ENCODE measurements at places on chromosomes 4 and X.
A peak's percentile ranks its signal among the peaks of the same experiment; 100 is the strongest.

DNA sequence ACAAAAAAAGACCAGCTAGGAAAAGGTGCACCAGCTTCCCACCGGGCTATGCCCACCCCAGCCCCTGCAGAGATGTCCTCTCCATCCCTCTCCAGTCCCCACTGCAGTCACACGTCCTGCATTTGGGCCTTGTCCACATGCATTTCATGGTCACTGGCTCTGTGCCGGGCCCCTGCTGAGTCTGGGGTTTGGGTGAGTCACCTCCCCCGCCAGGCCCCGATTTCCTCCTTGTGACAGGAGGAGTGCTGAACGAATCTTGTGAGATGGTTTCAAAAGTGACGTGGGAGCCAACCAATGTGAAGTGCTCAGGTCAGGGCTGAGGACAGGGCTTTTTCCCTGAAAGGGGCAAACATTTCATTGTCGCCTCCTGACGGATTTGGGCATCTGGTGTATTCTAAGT is 7.1 kb downstream of the CPZ start:
- no peak for DNase-seq

- peak; percentile 29 for DNase-seq
Observed at GRCh38 chr4:121696170-121696580, 605 bp downstream of the ANXA5 start.

- DNase-seq, result no peak
Observed at GRCh38 chr4:101019313-101019712, 328.0 kb downstream of the PPP3CA start.

- DNase-seq, result no peak
Observed at GRCh38 chr4:5881340-5881739, 11.5 kb downstream of the CRMP1 start.

DNA sequence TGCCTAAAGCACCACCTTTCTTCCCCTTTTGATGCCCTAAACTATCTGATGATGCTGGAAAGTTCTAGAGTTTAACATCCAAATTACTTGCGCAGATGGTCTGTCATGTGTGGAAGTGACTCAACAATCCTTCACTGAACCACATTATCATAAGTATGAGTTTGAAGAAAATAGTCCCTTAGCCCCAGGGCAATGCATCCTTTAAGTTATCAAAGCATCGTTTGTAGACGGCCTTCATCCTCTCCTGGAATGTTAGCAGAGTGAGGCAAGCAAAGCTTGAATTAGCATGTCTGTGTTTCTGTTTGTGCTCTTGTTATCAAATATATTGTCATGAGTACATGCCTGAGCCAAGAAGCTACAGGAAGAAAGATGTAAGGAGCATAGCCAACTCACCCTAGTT is 570.9 kb downstream of the MID1IP1 start:
- no peak for DNase-seq

DNA sequence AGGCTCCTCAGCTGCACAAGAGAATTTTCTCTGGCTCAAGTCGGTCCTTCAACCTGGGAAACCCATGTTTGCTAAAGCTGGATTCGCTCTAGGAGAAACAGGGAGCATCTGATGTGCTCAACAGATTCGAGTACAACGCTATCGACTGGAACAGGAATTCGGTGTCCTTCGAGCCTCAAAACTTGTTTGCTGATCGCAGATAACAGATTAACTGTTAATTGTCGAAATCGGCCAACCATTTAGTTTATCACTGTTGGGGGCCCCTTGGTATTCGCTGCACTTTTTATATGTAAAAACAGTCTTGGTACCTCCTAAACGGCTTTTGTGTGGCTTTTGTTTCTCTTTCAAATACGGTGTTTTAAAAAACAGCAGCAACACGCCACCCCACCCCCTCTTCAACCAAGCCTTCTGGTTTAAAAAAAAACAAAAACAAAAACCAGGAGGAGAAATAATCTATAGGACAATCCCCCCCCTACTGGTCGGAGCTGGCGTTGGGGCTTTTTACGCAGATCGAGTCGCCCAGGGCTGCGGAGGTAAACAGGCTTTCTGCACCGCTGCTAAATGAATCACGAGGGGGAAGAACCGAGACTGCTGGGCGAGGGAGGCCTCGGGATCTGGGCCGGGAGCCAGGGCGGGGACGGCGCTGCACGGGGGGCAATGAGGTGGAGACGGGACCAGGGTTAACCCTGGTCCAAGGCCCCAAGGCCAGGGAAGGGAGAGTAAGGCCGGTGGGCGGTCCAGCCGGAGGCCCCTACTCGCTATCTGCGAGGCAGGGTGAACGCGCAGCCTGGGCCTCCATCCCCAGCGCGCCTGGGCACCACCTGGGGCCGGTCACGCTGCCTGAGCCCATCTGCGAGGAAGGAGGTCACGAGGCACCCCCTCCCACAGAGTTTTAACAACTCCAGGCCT is 71.7 kb upstream of the BCOR start:
- DNase-seq, result peak; percentile 85

DNA sequence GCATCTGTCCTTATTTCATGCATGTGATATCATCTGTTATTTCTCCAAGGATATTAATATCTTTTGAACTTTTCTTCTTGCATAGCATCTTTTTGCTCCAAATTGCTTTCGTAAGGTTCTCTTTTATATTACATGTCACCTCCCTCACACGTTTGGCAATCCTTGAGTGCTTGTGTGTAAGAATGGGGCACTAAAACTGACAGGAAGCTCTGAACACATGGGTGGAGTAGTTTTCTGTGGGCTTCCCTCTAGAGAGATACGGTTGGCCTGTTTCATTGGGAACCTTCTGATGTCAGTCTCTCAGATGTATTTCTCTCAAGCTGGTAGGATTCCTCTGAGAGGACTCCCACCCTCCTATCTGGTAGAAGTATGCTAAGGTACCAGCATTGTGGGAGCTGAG is 223.0 kb downstream of the MID1 start:
- DNase-seq, result no peak

GRCh38 chrX:36957425-36958328 is 50.5 kb upstream of the FAM47C start:
- no peak for DNase-seq

GRCh38 chr4:25310066-25310802 is 2.3 kb upstream of the ZCCHC4 start:
- no peak for DNase-seq

- no peak for DNase-seq
Observed at GRCh38 chrX:107448625-107448997, 841 bp upstream of the FRMPD3 start.

DNA sequence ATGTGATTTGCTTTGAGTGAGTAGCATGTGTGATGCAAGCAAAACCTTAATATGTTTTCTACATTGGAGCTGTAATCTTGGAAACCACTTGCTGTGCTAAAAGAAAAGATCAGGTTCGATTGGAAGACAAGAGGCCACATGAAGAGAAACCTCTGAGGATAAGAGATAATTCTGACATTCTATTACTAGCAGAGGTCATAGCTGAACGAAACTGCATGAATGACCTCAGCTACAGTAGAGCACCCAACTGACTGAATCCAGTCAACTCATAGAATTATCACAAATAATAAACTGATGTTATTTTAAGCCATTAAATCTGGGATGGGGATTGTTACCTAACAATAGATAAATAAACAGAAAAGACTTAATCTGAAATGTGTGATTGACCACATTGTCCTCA is 147.1 kb downstream of the CAMK2D start:
- no peak for DNase-seq

- DNase-seq, result peak; percentile 76
Observed at GRCh38 chr4:35066406-35066805, 1177.9 kb downstream of the ARAP2 start.

DNA sequence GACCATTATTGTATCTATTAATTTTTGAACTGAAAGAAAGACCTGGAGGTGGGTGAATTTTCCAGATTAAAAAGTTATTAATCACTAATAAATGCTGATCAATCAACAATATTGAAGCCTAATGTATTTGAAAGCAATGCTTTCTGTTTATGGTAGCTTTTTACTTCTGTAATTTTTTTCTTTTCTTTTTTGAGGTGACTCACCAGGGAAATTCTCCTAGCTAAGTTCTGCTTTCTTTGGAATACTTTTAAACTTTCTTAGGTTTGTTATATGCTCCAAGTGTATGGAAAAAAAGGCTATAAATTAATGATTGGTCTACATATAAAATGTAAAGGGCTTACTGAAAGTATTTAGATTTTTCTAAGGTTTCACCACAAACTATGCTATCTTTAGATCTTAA is 94.2 kb downstream of the MBNL3 start:
- DNase-seq, result no peak

- DNase-seq, result peak; percentile 85
Observed at GRCh38 chr4:165345666-165346417, 18.4 kb downstream of the MSMO1 start.

DNA sequence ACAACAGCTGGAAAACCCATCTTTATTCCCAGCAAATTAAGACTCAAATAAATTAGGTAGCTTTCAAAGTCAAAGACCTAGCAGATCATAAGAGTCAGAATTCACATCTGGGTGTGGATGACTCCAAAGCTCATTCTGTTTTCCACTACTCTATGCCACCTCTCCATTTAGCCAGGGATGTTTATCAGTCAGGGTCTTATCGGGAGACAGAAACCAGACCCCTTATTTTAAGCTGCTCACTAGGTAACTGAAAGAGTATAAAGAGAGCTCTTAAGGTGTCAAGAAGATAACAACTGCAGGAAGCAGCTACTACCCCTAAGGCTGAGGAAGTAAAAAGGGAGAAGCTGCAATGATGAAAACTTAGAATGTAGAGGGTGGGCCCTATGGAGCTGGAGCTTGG is 333.7 kb upstream of the KLF3 start:
- DNase-seq, result no peak

DNA sequence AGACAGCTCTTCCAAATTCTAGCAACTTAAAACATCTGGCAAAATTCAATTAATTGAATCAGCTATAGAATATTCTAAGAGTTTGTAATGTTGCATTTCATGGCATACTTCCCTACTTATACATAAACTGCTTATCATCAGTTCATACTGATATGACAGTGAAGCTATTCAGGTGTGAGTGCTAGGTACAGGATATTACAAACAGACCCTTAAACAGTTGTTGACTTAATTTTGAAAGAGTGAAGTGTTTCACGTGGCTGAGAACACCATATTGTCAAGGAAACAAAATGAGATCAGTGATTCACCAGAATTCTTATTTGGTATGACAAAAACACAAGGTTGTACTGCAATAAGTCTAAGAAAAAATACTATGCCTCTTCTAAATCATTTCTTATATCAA is 27.4 kb downstream of the CENPU start:
- no peak for DNase-seq

DNA sequence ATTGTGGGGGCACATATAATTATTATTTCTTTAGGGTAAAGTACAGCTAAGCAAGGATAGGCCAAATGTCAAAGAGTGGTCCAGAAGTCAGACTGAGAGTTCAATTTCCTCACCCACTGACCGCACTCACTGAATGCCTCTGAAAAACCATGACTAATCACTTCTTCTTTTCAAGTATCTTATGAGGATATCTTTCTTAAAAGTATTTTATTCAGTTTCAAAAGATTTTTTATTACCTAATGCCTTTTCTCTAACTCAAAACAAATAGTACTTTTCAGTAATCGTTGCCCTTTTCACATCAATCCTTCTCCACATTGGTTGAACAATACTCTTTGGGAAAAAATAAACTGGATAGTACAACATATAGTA is 61.7 kb upstream of the CAMK2D start:
- no peak for DNase-seq

GRCh38 chr4:103156106-103156505 is 42.0 kb downstream of the CENPE start:
- no peak for DNase-seq

DNA sequence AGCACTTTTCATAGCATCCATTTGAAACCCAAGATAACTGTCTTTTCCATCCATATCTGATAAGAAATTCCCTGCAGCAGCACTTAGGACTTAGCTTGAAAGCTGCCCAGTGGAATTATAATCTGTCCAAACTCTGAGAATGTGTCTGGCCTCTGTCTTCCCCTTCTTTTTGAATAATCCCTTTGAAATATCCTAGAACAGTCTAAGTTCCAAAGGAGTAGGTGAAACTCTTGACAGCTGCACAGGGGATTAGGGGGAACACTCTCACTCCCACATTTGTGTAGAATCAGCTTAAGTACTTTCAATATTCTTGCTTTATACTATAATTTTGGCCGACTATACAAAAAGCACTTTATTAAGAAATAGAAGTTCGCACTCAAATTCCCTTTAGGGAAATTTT is 157.7 kb downstream of the PAPSS1 start:
- no peak for DNase-seq

DNA sequence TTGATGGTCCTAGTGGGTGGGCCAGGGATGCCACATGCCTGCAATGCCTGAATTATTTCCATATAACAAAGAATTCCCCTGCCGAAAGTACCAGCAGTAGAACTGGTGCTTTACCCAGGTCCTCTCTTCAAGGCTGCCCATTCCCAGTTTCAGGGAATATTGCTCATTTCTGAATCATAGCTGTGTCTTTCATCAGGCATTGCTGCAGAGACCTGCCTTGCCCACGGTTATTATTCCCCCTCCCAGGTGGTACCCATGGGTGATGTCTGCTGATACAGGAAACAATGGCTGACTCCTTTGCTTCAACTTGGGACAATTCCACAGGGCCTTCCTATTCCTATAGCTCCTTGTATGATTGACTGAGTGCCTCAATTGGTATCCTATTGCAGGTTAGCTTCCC is 9.7 kb upstream of the IQCM start:
- no peak for DNase-seq

GRCh38 chrX:33204889-33205288 is 6.5 kb downstream of the DMD start:
- no peak for DNase-seq

DNA sequence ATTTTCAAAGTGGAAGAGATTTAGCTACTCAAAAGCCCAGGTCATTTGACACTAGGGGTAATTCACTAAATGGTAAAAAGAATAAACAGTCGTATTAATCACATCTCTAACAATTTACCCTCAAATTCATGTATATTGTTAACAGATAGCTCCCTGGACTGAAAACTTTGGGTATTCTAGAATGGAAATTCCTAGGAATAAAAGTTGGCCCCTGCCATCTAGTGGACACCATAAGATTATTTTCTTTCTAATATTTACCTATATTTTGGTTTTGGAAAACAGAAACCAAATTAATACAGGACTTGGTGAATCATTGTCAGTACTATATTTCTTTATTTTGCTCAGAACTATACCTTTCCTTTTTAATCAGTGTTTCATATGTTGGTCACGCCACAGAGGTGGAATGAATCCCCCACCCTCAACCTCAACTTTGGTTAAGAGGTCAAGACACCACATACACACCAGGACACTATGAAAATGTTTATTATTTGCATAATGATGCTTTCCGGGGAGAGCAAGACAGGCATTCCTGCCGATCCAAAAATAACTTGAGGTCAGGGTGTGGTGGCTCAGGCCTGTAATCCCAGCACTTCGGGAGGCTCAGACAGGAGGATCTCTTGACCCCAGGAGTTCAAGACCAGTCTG is 96.2 kb upstream of the APOOL start:
- no peak for DNase-seq

- no peak for DNase-seq
Observed at GRCh38 chrX:136766785-136767103, 14.0 kb downstream of the ARHGEF6 start.

Data from spinal cord (tissue), 10 donors.